ENCODE measurements at places on chromosomes 16 and 17.

- DNase-seq = no peak
These were observed 190.2 kb upstream of the ZNF469 start for GRCh38 chr16:88192601-88193000.

DNA sequence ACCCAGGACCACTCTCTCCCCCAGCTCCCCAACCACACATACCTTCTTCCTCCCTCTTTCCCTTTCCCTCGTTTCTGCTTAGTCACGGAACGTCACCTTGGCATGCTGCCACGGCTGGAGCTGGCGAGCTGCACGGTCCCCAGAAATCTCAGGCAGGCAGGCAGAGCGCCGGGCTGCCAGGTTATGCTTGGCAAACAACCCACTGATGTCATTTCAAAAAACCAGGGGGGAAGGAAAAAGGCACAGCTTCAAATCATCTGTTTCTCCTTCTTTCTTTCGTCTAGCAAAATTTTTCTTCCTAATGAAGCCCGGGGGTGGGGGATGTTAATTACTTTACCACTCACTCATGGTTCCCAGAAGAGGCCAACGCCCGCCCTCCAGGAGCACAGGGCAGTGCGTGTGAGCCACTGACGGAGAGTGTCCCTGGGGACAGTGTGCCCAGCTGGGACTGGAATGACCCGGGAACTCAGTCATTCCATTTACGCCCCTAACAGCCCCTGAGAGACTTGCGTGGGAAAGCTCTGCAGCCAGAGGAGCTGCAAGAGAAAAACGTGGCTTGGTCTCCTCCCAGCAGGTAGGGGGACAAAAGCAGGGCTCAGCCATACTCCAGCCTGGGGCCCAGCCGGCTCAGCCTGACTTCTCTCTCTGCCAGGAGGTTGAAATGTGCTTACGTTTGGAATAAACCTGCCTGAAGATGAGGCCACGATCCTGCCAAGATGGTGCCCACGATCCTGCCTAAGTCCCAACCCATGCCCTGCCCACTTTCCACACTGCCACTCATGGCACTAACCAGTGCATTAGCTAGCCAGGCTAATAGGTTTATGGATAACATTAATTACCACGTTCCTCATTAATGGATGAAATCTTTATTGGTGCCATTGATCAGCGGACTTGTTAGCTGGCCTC lies 198.9 kb downstream of the ZFHX3 start:
- no peak for DNase-seq

- no peak for DNase-seq
These were observed 386.2 kb upstream of the CCL2 start for GRCh38 chr17:33868899-33869298.

DNA sequence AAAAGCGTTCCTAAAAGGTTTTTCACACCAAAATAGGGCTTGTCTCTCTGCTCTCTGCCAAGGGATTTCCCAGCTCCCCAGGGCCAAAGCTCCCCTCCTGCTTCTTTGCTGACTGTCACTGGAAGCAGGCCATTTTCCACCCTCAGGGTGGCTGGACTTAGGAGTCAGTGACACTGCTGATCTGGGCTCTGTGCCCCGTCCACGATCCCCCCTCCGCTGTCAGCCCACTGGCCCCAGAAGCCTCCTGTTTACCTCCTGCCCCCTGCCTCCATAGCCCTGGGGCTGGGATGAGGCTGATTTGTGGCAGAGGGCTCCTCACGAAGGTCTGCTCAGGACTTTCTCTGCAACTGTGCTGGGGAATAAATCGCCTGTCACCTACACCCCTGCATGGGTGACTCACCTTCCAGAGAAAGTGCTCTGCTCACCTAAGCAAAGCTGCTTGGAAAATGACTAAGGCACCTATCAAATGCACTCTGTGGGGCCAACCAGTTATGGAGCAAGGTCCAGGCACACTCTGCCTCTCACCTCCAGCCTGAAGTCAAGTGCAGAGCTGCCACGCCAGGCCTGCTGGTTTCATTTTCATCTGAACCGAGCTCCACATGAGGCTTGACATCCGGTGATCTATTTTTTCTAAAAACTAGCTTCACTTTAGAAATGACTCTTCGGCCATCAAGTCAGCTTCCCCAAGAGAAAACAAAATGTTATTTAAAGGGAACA lies 4.9 kb downstream of the MAP3K14 start:
- no peak for DNase-seq

DNA sequence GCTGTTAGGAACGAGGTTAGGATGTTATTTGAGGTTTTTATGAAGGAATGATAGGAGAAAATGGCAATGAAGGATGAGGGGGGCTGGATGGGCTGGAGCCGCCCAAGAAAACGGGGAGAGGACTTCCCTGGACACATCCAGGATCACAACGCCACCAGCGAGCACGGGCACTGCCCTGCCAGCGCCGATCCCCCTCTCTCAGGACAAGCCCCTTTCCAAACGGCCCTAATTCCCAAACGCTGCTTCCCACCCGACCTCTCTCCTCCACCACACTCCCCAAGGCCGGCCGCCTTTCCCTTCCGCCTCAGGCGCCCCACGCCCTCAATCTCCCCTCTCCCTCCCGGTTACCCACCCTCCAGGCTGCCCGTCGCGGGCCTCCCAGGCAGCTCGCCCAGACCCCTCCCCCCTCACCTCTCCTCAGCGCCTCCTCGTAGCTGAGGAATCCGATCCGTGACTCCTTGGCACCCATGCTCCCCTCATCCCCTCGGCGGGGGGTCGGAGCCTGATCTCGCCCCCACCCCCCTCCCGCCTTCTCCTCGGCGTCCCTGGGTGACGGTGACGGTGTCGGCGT lies 377 bp downstream of the USP32 start:
- DNase-seq = no peak

- DNase-seq = no peak
These were observed 25.4 kb downstream of the RANBP10 start for GRCh38 chr16:67780847-67781564.

DNA sequence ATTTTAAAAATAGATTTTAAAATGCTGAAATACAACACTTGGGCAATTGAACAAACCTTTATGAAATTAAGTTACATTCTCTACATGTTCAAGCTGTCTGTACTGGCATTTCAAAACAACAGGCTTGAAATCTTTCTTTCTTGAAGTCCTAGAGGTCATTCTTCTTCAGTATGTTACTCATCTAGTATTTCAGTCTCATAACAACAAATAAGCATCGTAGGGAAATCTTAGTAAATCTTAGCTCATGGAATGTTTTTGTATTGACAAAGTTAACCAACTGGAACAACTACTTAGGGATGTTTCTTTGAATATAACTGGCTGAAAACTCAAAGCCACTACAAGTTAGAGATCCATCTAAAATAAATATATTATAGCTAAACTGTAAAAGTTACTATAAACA lies 96.6 kb downstream of the KIF2B start:
- no peak for DNase-seq

GRCh38 chr17:7557775-7558543 lies 591 bp upstream of the TNFSF13 start:
- DNase-seq = no peak

- DNase-seq = no peak
These were observed 295.7 kb upstream of the FOXF1 start for GRCh38 chr16:86214326-86215232.

- DNase-seq = no peak
These were observed 346.2 kb downstream of the FOXL1 start for GRCh38 chr16:86924537-86924936.

DNA sequence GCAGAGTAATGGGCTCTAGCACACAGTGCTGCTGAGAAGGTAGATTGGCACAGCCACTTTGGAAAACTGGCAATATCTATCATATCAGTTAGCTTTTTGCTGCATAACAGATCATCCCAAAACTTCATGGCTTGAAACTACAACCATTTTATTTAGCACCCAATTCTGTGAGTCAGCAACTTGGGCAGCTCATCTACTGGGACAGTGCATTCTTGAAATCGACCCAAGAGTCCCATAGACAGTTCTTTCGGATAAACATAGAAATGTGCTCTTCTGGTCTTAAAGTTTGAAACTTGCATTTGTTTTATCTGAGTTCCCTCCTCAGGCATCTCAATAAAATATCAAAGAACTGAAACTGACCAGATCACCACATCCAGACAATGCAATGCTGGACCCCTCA lies 76.7 kb downstream of the CEP112 start:
- DNase-seq = no peak

GRCh38 chr16:67976205-67976604 lies 4.1 kb downstream of the DPEP3 start:
- no peak for DNase-seq

DNA sequence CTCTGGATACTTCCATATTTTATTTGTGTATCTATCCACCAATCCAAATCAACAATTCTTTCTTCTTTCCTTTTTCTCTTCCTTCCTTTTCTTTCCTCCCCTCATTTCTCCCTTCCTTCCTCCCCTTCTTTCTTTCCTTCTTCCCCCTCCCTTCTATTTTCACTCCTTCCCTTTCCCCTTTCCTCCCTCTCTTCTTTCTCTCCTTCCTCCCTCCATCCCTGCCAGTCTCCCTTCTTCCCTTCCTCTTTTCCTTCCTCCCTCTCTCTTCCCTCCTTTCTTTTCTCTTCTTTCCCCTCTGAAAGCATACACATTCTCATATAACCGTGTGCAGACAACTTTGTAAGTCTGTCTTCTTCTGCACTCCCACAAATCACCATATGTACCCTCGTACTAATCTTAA lies 382.3 kb upstream of the MAF start:
- no peak for DNase-seq

DNA sequence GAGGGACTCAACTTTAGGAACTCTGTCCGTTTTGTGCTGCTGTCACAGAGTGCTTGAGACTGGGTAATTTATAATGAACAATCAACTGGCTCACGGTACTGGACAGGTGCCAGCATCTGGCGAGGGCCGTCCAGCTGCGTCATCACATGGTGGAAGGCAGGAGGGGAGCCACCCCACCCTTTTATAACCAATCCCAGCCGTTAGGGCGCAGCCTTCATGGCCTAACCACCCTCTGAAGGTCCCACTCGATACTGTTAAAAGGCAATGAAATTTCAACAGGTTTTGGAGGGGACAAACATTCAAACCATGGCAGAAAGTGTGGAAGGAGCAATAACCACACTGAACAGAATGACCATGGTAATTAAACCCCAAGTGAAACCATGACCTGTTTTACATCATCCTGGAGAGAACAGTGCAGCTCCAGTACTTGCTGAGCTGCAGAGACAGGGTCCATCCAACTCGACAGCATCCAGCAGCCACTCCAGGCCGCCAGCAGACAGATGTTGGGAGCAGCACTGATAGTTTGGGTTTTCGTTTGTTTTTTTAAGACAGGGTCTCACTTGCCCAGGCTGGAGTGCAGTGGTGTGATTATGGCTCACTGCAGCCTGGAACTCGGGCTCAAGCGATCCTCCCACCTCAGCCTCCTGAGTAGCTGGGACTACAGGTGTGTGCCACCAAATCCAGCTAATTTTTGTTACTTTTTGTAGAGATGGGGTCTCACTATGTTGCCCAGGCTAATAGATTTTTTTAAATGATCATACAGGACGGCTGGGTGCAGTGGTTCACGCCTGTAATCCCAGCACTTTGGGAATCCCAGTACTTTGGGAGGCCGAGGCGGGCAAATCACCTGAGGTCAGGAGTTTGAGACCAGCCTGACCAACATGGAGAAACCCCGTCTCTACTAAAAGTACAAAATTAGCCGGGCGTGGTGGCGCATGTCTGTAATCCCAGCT lies 11.0 kb downstream of the CHMP6 start:
- no peak for DNase-seq

DNA sequence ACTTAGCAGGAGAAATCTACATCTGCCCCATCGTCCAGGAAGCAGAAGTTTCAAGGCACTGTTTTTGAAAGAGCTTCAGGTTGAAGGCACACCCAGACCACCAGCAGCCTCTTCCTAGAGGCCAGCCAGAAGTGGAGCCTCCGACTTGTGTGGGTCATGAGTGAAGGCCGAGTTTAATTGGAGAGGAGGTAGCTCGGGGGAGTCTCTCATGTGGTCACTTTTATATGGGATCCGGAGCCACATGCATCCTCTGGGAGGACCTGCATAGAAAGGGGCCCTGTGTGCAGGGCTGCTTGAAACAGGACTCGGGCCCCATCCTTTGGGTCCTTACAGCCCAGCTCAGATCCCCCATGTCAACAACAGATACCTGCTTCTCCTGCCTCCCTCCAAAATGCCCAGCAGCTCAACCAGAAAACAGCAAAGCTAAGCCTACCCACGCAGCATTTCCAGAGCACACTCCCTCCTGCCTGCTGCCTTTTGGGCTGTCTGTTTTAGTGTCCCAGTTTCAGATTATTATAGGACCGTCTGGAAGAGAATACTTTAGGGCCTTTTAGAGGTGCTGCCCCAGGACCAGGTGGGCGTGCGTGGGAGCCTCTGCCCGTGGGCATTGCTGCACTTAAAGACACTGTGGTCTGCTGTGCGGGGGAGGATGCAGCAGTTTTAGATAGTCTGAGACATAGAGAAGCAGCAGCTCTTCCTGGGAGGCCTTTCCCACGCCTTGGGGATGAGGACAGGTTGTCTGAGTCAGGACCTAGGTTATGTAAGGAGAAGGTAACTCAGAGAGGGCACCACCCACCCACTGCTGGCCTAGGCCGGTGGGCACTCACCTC lies 29.5 kb downstream of the MPRIP start:
- DNase-seq = no peak

GRCh38 chr16:67040166-67040565 lies 11.2 kb downstream of the CBFB start:
- no peak for DNase-seq

DNA sequence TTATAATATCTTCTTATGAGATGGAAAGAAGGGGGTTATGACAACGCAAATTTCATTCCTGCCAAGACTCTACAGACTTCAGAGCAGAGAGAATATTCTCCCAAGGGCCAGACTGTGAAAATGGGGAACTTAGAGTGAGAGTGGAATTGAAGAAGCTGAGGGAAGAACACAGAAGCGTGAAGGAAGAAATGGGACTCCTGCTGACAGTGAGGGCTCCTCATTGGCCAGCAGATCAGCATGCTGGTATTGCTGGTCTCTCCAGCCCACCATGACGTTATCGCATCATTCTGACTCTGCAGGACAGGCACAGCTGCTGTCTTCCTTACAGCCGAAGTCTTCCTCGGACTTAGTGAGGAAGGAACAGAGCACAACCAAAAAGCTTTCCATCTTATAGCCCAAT lies 24.3 kb downstream of the CCL4 start:
- no peak for DNase-seq

DNA sequence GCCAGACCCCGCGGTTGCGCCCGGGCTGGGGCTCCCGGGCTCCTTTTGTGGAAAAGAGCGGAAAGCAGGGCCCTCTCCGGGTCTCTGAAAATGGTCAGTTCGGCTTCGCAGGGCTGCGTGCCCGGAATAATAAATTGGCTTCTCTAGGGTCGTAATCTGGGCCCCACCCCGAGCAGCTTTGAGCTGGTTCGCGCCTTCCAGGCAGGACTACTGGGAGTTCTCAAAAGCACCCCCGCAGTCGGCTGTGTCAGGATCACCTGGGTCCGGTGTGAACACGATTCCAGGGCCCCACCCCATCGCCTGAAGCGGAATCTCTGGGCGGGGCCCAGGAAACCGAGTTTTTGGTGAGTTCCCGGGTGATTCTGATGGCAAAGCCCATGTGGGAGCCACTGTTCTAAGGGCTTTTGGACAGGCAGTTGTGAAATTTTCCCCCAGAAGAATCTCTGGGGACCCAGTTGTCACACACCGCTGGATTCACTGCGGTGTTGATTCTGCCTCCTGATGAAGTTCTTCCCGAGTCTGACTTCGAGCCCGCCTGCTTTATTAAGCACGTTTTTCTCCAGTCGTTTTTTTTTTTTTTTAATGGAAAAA lies 77.0 kb downstream of the MRC2 start:
- no peak for DNase-seq
